G401 (cell line): ENCODE measurements at places on chromosomes 3 and 15. TPM values are rescaled to one million over a fixed set of nuclear protein-coding genes. Genes with fewer than 3 reads are reported as not detected.

LMOD3 gene
- total RNA-seq: not detected in 2 replicates

FAM43A gene
- total RNA-seq: 9.6 and 13.2 TPM in 2 replicates

SEMA3F gene
- total RNA-seq: 46.9 and 55.8 TPM in 2 replicates

SHC4 gene
- total RNA-seq: not detected in 2 replicates

- no peak for DNase-seq
Observed at GRCh38 chr3:182902236-182902635, 78.1 kb downstream of the DCUN1D1 start.
